ENCODE measurements at places on chromosomes 3 and 15. TPM values are rescaled to one million over a fixed set of nuclear protein-coding genes. Genes with fewer than 3 reads are reported as not detected.

Gene RYR3
- total RNA-seq = 11.6 TPM

Gene PCSK6
- total RNA-seq = 22.6 TPM

Gene GOLIM4
- 87.6 TPM for total RNA-seq

Gene ACTC1
- 194 TPM for total RNA-seq

Gene LDHAL6B
- 3.6 TPM for total RNA-seq

Gene NISCH
- total RNA-seq = 61.4 TPM

Gene TUSC7
- total RNA-seq = 2.9 TPM

Gene FYTTD1
- 150 TPM for total RNA-seq

Gene ANKRD34C
- total RNA-seq = 0.72 TPM

Gene TM4SF1
- total RNA-seq = 28.2 TPM

Gene SMAD6
- 45.5 TPM for total RNA-seq

Gene ALPK3
- 7.9 TPM for total RNA-seq

Gene ACAA1
- total RNA-seq = 24.6 TPM

Gene ITGA11
- total RNA-seq = 84.5 TPM

Gene GADL1
- 7.7 TPM for total RNA-seq

Gene SHC4
- 4.8 TPM for total RNA-seq

Gene TMEM108
- 6.0 TPM for total RNA-seq

Gene SENP5
- total RNA-seq = 44.3 TPM

Gene RARRES1
- total RNA-seq = 2.6 TPM

Gene SLCO2A1
- 4.3 TPM for total RNA-seq

Gene CPEB1
- 9.9 TPM for total RNA-seq

Gene CPA3
- total RNA-seq = 12.3 TPM

Gene SOX14
- total RNA-seq = 0.72 TPM

Gene ARHGEF26
- 26.5 TPM for total RNA-seq

Gene ADAMTS17
- total RNA-seq = 8.2 TPM

Gene GOLGA8O
- total RNA-seq = not detected

Gene CFAP92
- 2.2 TPM for total RNA-seq

Gene CA12
- total RNA-seq = 46.9 TPM

Gene STAB1
- 143 TPM for total RNA-seq

Gene CHRFAM7A
- 0.48 TPM for total RNA-seq

Gene SPPL2A
- total RNA-seq = 69.3 TPM

Gene MED12L
- 2.2 TPM for total RNA-seq

Gene C3orf22
- total RNA-seq = 1.7 TPM

Gene ATP6V1A
- 40.9 TPM for total RNA-seq

Gene SHF
- 24.1 TPM for total RNA-seq

Gene GOLGA6L4
- total RNA-seq = 55.1 TPM

Gene TMPRSS7
- total RNA-seq = not detected

Gene A4GNT
- total RNA-seq = 0.96 TPM

Gene BDH1
- 7.2 TPM for total RNA-seq

Gene COL8A1
- 364 TPM for total RNA-seq

Gene GOLGA6B
- not detected for total RNA-seq

Gene PPP1R14D
- 1.7 TPM for total RNA-seq

Gene ZNF660
- 19.0 TPM for total RNA-seq

Gene DOCK3
- 0.72 TPM for total RNA-seq

Gene GLCE
- total RNA-seq = 33.5 TPM

Gene SAMD7
- 1.9 TPM for total RNA-seq

Gene GCNT3
- 25.0 TPM for total RNA-seq

Gene B3GALNT1
- 18.3 TPM for total RNA-seq

Gene PGBD4
- 3.9 TPM for total RNA-seq

Gene ARGFX
- 16.1 TPM for total RNA-seq

Gene SLC22A14
- total RNA-seq = 0.96 TPM

Gene CCR3
- total RNA-seq = 41.7 TPM

Gene GOLGA8B
- 56.6 TPM for total RNA-seq

Gene ITPKA
- 24.1 TPM for total RNA-seq

Gene ZNF35
- 13.0 TPM for total RNA-seq

Gene UROC1
- total RNA-seq = 0.48 TPM

Gene HRH1
- 15.2 TPM for total RNA-seq

Gene POLQ
- total RNA-seq = 2.4 TPM
